ENCODE measurements at places on chromosomes 16 and 17. TPM values are rescaled to one million over a fixed set of nuclear protein-coding genes. Genes with fewer than 3 reads are reported as not detected.

Gene HOXB7
- polyA plus RNA-seq, result 24.2 TPM

Gene PNMT
- polyA plus RNA-seq, result 0.11 TPM

Gene KRTAP9-8
- not detected for polyA plus RNA-seq

Gene C17orf100
- 1.6 TPM for polyA plus RNA-seq

Gene ANKFN1
- 0.15 TPM for polyA plus RNA-seq

Gene SDK2
- not detected for polyA plus RNA-seq

Gene BCL6B
- 94.5 TPM for polyA plus RNA-seq

Gene PGS1
- 50.8 TPM for polyA plus RNA-seq

Gene PIGQ
- 82.9 TPM for polyA plus RNA-seq

DNA sequence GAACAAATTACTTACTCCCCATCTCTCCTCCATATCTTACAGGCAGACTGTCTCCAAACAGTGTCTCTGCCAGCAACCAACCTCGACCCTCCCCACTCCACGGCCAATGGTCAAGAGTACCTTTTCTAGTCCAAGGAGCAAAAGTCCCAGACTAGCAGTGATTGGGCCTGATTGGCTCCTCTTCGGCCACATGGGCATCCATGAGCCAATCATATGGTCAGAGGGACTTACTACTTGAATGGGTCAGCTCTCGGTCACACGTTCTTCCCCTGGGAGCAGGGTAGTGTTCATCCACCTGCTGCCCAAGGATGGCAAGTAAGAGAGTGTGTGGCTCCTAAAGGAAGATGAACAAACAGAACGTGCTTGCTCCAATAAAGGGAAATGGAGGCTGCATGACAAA lies 84.6 kb downstream of the C16orf78 start:
- no peak overlapping the region for H3K4me3 ChIP-seq
- no peaks in the 10 kb centered on the region for H3K4me1 ChIP-seq
- no peaks in the 10 kb centered on the region for H3K27me3 ChIP-seq
- no peaks in the 10 kb centered on the region for H3K36me3 ChIP-seq
- no peak overlapping the region for H3K27ac ChIP-seq

GRCh38 chr16:28923231-28923587 lies 1.8 kb downstream of the RABEP2 start:
- H3K27me3 ChIP-seq, result no peaks in the 10 kb centered on the region
- DNase-seq, result no peak
- H3K4me1 ChIP-seq, result no peaks in the 10 kb centered on the region
- H3K27ac ChIP-seq, result no peak overlapping the region
- H3K4me3 ChIP-seq, result no peak overlapping the region
- no peaks in the 10 kb centered on the region for H3K36me3 ChIP-seq

- DNase-seq, result peak; percentile 40
- H3K27ac ChIP-seq, result peak overlapping the region; percentile 66
- peaks cover 24% of the 10 kb centered on the region for H3K4me1 ChIP-seq
- H3K36me3 ChIP-seq, result peaks cover 2% of the 10 kb centered on the region
- H3K4me3 ChIP-seq, result peak overlapping the region; percentile 76
These were observed 1.1 kb downstream of the CAMTA2 start for GRCh38 chr17:4986403-4986802.

DNA sequence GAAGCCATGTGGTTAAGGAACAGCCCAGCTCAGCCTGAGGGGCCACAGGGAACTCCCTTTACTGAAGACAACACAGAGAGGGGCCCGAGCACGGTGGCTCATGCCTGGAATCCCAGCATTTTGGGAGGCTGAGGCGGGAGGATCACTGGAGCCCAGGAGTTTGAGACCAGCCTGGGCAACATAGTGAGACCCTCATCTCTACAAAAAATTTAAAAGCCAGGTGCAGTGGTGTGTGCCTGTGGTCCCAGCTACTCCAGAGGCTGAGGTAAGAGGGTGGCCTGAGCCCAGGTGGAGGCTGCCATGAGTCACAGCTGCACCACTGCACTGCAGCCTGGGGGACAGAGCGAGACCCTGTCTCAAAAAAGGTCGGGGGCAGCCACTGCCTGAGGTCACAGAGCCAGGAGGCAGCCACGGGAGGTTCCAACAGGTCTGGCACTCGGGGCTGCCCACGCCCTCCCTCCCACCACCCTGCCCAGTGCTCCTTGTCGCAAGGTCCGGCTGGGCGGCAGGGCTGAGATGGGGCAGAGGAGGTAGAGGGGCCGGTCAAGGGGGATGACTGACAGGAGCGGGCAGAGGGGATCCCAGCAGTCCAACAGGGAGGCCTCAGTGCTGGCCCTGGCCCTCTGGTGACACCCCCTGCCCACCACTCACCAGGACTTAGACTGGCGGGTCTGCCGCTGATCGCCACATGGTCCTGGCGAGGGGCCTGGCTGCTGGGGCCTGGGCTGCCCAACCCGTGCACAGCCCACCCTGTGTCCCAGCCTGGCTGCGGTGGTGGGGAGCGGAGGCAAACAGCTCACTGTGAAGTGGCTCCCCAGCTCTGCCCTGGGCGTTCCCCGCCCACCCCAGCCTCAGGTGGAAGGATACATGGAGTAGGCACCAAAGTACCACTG lies 3.4 kb downstream of the CYBA start:
- H3K27ac ChIP-seq, result no peak overlapping the region
- H3K36me3 ChIP-seq, result no peaks in the 10 kb centered on the region
- no peaks in the 10 kb centered on the region for H3K27me3 ChIP-seq
- no peak overlapping the region for H3K4me3 ChIP-seq
- no peak for DNase-seq

DNA sequence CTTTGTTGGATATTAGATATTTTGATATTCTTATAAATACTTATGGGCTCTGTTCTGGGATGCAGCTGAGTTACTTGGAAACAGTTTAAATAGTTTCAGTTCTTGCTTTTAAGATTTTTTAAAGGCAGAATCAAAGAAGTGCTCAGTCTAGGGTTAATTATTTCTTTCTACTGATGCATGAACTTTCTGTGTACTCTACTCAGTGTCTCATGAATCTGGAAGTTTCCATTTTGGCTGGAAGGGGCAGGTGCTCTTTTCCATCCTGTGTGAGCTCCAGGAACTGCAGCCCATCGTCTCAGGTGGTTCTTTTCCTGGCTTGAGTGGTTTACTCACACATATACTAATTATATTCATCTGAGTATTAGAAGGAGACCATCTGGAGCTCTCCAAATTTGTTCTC lies 61.1 kb upstream of the CPHXL start:
- H3K36me3 ChIP-seq, result no peaks in the 10 kb centered on the region
- no peaks in the 10 kb centered on the region for H3K4me1 ChIP-seq
- no peak overlapping the region for H3K27ac ChIP-seq
- H3K4me3 ChIP-seq, result no peak overlapping the region
- DNase-seq, result no peak

DNA sequence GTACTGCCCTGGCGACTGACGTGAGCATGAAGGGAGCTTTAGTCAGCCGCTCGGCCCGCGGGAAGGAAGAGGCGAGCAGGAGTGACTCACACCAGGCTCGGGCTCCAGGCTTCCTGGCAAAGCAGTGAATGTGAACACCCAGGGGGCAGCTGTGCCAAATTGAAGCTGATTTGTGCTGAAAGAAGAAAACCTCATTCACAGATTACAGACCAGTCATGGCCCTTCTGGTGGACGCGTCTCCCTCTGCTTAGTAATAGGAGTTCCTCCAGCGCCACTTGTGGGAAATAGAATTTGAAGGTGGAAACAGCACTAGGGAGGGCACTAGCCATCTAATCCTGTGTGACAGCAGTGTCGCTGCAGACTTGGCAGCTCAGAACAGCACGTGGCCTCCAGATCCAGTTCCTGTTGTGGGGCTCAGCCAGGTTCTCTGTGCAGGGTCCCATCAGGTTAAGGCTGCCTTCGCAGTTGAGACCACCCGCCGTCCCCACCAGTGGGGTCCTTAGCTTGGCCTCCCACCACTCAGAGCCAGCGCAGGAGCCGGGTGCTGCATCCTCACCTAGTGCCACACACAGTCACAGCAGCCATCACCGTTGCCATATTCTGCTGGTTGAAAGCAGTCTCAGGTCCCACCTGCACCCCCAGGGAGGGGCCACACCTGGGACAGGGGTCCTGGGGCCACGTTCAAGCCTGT lies 164.5 kb upstream of the CHMP6 start:
- H3K4me1 ChIP-seq, result peaks cover 20% of the 10 kb centered on the region
- no peak overlapping the region for H3K4me3 ChIP-seq
- H3K27me3 ChIP-seq, result no peaks in the 10 kb centered on the region
- peak; percentile 95 for DNase-seq

DNA sequence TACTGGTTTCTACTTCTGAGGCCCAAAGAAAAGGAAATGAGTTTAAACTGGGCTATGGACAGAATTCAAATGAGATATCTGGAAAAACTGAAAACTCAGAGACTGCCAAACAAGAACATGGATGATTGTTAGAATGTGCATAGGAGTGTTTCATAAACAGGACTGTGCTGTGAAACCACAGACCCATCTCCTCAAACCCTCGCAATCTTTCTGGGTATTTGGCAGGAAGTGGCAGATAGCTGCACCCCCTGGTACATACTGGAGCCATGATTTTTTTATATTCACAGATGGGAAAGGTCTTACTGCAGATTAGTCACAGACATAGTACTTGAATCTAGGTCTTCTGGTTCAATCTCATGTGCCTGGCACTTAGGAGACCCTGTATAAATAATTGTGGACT lies 145.0 kb downstream of the CCDC182 start:
- no peak for DNase-seq
- no peak overlapping the region for H3K27ac ChIP-seq
- H3K4me3 ChIP-seq, result no peak overlapping the region
- no peaks in the 10 kb centered on the region for H3K27me3 ChIP-seq
- no peaks in the 10 kb centered on the region for H3K36me3 ChIP-seq

DNA sequence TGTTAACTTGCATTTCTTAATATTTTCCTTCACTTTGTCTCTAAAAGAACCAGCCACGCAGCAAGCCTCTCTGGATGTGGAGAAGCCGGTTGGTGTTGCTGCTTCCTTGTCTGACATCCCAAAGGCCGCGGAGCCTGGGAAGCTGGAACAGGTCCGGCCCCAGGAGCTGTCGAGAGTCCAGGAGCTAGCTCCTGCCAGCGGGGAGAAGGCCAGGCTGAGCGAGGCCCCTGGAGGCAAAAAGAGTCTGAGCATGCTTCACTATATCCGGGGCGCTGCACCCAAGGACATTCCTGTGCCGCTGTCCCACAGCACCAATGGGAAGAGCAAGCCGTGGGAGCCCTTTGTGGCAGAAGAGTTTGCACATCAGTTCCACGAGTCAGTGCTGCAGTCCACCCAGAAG lies 22.8 kb downstream of the GINS2 start:
- no peak overlapping the region for H3K27ac ChIP-seq
- no peaks in the 10 kb centered on the region for H3K36me3 ChIP-seq
- no peak overlapping the region for H3K4me3 ChIP-seq
- H3K27me3 ChIP-seq, result no peaks in the 10 kb centered on the region
- H3K4me1 ChIP-seq, result no peaks in the 10 kb centered on the region

GRCh38 chr17:78923660-78924453 lies 1.3 kb downstream of the TIMP2 start:
- peak overlapping the region; percentile 54 for H3K4me3 ChIP-seq
- DNase-seq, result peak; percentile 14
- H3K36me3 ChIP-seq, result no peaks in the 10 kb centered on the region
- no peak overlapping the region for H3K27ac ChIP-seq
- H3K27me3 ChIP-seq, result no peaks in the 10 kb centered on the region

- peaks cover 15% of the 10 kb centered on the region for H3K4me1 ChIP-seq
- H3K36me3 ChIP-seq, result peaks cover 15% of the 10 kb centered on the region
- DNase-seq, result peak; percentile 3
- peak overlapping the region; percentile 96 for H3K27ac ChIP-seq
- peak overlapping the region; percentile 99 for H3K4me3 ChIP-seq
- H3K27me3 ChIP-seq, result no peaks in the 10 kb centered on the region
These were observed 1.0 kb downstream of the DCTN5 start for GRCh38 chr16:23642246-23642774.

DNA sequence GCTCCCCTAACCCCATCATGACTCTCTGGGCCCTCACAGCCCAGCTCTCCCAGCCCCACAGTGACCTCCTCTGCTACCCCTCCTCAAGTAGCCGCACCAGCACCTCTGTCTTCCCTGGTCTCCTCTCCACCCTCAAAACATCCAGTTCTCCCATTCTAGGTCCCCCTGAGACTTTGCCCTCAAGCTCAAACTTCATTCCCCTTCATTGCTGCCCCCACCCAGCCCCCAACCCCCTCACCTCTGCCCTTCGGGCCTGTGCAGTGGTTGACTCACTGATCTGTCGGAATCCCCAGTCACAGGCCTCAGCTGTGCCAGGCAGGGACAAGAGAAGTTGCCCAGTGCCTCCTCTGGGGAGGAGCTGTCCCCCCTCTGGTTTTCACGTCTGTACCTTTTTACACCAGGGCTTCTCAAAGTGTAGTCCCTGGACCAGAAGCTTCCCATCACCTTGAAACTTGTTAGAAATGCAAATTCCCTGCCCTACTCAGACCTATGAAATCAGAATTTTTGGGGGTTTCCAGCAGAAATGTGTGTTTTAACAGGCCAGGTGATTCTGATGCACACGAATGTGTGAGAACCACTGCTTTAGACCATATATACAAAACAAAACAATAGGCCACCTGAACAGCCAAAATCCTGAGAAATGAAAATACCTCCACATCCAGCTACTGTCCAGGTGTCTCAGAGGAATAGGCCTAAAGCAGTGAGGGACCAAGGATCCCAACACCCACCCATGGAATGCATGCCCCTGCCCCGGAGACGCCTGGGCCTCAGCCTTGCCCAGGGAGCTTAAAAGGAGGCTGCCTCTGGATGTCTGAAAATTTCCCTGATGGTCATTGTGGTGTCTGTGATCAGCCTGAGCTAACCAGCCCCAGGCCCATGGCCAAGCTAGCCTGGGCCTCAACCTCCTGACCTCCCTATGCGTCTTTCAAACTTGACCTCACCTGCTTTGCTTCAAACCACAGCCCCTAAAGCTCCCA lies 853 bp upstream of the DOK4 start:
- no peak for DNase-seq
- no peak overlapping the region for H3K27ac ChIP-seq
- no peaks in the 10 kb centered on the region for H3K36me3 ChIP-seq
- H3K4me1 ChIP-seq, result peaks cover 6% of the 10 kb centered on the region

GRCh38 chr17:27338536-27338985 lies 44.6 kb downstream of the WSB1 start:
- no peak overlapping the region for H3K4me3 ChIP-seq
- H3K27me3 ChIP-seq, result no peaks in the 10 kb centered on the region
- H3K4me1 ChIP-seq, result peaks cover 12% of the 10 kb centered on the region

DNA sequence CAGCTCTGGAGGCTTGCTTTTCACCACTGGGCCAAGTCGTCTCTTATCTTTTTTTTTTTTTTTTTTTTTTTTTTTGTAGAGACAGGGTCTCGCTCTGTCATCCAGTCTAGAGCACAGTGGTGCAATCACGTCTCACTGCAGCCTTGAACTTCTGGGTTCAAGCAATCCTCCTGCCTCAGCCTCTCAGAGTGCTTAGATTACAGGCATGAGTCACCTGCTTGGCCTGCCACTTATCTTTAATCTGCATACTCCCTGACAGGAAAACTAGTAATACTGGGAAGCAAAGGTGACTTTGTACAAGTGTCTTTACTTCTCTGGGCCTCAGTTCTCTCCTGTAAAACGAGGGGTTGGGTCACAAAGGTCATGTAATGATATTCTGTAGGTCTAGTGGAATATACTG lies 15.0 kb downstream of the NTN1 start:
- H3K27me3 ChIP-seq, result no peaks in the 10 kb centered on the region
- DNase-seq, result no peak
- no peaks in the 10 kb centered on the region for H3K36me3 ChIP-seq
- H3K27ac ChIP-seq, result no peak overlapping the region
- no peak overlapping the region for H3K4me3 ChIP-seq

- H3K27ac ChIP-seq, result peak overlapping the region; percentile 99
- H3K4me1 ChIP-seq, result peaks cover 44% of the 10 kb centered on the region
- H3K4me3 ChIP-seq, result no peak overlapping the region
- H3K27me3 ChIP-seq, result no peaks in the 10 kb centered on the region
- H3K36me3 ChIP-seq, result no peaks in the 10 kb centered on the region
- no peak for DNase-seq
These were observed 44.3 kb upstream of the SMURF2 start for GRCh38 chr17:64706224-64707049.

- H3K27ac ChIP-seq, result no peak overlapping the region
- H3K27me3 ChIP-seq, result peaks cover 4% of the 10 kb centered on the region
- DNase-seq, result peak; percentile 7
- no peaks in the 10 kb centered on the region for H3K36me3 ChIP-seq
These were observed 837 bp upstream of the PRDM7 start for GRCh38 chr16:90077757-90078578.

Data from endothelial cell of umbilical vein (primary cell).